GM23338 (cell line): ENCODE measurements at places on chromosomes 4 and X. TPM values are rescaled to one million over a fixed set of nuclear protein-coding genes. Genes with fewer than 3 reads are reported as not detected.

Gene FAM50A
- total RNA-seq, result 20.9 and 23.9 TPM in 2 replicates

Gene KLKB1
- total RNA-seq, result 10.9 and 22.7 TPM in 2 replicates

Gene NHSL2
- 7.0 and 9.5 TPM in 2 replicates for total RNA-seq

Gene BTC
- 0.23 and 0.59 TPM in 2 replicates for total RNA-seq

GRCh38 chr4:129335276-129335675 lies 239.3 kb downstream of the C4orf33 start:
- no peak for DNase-seq

GRCh38 chr4:176981551-176981950 lies 188.8 kb upstream of the VEGFC start:
- no peak for DNase-seq

GRCh38 chr4:18113710-18114331 lies 92.3 kb upstream of the LCORL start:
- DNase-seq, result no peak
